Stimulated activated CD4-positive, alpha-beta T cell treated with anti-CD3 and anti-CD28 coated beads, Interleukin-15, amount 100 ng/mL, for 48 hours (primary cell): ENCODE measurements at places on chromosomes 7 and 10.

- DNase-seq: no peak
Measured at GRCh38 chr7:137916980-137917645, 70.3 kb upstream of the DGKI start.

DNA sequence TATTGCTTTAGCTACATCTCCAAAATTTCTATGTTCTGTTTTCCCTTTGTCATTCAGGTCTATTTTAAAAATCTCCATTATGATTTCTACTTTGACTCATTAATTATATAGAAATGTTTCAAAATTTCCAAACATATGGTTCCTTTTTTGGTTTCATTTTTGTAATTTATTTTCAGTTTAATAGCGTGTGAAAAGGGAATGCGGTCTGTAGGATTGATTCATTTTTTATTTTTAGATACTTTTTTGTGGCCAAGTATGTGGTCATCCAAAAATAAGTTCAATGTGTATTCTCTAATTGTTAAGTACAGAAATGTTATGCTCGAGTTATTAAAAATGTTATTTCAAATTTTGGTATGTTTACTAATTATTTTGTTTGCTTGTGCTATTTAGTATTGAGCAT, 72.5 kb upstream of the ANKRD1 start:
- DNase-seq: no peak

DNA sequence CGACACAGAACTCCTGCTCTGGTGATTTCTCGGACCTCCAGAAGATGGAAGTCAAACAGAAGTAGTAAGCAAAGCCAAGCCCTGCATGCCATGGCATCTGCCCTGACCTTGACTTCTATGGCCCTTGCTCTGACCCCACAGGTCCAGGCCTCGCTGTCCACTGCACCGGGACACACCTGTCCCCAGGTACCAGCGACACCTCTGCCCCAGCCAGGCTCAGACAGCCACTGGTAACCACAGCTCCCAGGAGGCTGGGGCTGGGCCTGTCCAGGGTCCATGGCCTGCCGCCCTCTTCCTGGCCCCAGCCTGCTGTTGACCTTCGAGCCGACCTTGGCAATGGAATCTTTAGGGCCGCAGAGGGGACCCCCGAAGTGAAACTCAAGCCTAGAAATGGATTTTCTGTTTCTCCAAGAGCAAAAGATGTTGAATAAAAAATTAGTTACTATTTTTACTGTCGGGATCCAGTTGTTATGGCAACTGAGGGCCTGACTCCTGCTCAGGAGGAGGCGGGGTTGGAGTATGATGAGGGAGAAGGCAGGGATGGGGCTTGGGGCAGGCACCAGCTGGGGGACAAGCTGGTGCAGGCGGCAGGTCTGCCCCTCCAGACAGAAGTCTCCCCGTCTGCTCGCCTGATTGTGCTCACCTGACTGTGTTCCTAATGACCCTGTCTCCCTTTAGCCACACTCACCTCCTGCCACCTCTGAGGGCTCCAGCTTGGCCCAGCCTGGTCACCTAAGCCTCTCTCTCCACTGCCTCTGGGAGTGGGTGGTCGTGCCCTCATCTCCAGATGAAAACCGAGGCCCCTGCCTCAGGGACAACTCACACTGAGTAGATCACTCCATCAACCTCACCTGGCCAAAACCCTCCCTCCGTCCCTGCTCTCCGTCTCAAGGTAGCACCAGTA, 4.1 kb upstream of the MMD2 start:
- DNase-seq: no peak

- no peak for DNase-seq
Measured at GRCh38 chr7:94431619-94432280, 37.1 kb downstream of the COL1A2 start.

GRCh38 chr10:22693860-22694259, 20.5 kb downstream of the PIP4K2A start:
- DNase-seq: no peak
